ENCODE measurements at places on chromosomes 12 and 14. TPM values are rescaled to one million over a fixed set of nuclear protein-coding genes. Genes with fewer than 3 reads are reported as not detected.
A peak's percentile ranks its signal among the peaks of the same experiment; 100 is the strongest.

DNA sequence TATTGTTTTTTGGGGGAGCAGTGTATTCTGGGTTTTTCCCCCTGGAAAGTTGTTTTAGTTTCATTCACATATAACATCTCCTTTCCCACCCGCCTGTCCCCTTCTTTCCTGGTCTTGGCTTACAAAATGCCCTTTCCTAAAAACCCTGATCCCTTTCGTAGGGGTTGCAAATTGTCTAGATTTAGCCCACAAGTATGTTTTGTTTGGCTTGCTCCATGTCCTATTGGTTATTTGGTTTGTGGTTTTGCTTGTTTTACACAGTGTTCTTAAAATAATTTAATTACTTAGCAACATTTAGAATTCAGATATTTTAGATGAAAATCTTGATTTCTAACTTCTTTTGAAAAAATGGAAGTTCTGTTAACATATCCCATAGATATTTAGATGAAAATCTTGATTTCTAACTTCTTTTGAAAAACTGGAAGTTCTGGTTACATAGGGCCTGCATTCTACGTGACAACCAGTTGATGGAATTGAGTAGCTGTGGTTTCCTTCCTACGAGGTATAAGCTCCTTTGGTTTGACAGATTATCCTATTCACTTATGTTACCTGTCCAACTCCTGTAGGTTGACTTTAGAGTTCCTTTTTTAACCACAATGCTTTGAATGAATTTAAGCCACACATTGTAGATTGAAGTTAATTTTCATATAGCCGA is 89.2 kb upstream of the TMEM263 start:
- no peak for DNase-seq

CAPZA3 gene
- not detected for total RNA-seq

GRCh38 chr14:89771251-89771650 is 183.3 kb downstream of the EFCAB11 start:
- DNase-seq: no peak

DNA sequence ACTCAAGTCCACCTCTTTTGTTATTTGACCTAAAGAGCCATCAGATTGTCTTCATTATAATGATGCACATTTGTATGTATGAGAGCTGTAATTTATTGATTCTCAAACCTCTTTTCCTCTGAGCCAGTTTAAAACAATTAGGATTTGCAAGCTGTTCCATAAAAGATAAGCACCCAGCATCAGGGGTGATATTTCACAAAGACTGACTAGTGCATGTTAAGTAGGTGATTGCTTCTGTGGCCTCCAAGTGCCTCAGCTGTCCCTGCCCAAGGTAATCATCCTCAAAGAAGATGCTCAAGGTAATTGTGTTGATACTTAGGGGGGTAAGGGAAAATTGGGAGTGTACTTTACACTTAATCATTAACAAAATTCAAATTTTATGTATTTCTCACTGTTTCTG is 18.2 kb downstream of the CEP128 start:
- DNase-seq: no peak

LMNTD1 gene
- not detected for total RNA-seq

BHLHE41 gene
- 3.2 TPM for total RNA-seq

- peak; percentile 84 for DNase-seq
Observed at GRCh38 chr14:74425525-74426201, 347 bp downstream of the SYNDIG1L start.

Data from Caco-2 (cell line).